NB4 (cell line): ENCODE measurements at places on chromosomes 12 and 14.

DNA sequence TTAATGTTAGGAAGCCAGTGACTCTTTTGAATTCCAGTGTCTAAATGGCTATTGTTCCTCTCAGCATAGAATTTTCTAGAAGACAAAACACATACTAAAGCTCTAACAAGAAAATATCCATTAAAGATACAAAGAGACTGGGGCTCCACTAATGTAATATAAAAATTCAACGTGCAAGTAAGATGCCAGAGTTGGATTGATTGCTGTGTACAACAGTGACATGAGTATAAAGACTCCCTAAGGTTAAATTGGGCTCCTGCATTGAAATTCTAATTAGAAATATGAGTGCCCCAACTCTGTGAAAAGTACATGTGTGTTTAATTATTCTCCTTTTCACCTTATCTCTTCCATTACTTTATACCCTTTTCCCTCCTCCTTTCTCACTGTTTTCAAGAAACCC is 253.6 kb upstream of the G2E3 start:
- DNase-seq, result no peak

DNA sequence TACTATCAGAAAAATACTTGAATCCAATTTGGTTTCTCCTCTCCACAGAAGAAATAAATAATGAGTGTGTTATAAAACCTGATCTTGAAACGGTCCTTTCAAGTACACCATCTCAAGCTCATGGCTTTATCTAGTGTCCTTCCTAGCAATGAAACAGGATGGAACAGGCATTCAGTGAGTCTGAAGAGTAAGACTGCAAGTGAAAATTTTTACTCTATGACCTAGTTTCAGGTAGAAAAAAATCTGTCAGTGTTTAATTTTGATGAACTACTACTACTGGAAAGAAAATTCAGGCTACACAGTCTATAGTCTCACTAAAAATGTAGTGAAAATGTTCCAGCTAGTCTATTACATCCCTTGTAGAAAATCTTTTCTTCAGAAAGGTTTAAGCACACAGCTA is 7.7 kb downstream of the CBX5 start:
- no peak for DNase-seq

GRCh38 chr12:114628199-114628598 is 55.8 kb downstream of the TBX3 start:
- no peak for DNase-seq

DNA sequence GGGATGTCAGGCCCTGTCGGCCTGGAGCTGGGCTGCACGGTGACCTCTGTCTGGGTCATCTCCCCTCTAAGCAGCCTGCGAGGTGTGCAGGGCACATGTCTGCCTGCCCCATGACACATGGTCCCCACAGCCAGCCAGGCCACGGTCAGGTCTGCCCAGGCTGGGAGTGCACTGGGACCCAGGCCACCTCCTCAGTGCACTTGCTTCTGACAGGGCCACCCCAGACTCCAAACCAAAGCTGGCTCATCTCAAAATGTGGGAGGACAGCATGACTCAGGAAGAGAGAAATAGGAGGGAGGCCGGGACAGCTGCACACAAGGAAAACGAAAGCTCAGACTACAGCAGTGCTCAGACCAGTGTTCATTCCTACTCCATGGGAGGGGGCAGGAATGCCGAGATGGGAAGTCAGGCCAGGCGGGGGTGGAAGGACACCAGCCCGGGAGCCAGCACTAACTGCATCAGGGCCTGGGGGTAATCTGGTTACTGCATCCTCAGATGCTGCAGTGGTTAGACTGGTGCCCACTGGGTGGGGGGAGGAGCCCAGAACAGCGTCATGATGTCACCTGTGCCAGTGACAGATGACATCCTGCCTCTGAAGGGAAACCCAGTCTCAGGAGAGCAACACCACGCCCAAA is 4.0 kb downstream of the P2RX2 start:
- peak; percentile 47 for DNase-seq

DNA sequence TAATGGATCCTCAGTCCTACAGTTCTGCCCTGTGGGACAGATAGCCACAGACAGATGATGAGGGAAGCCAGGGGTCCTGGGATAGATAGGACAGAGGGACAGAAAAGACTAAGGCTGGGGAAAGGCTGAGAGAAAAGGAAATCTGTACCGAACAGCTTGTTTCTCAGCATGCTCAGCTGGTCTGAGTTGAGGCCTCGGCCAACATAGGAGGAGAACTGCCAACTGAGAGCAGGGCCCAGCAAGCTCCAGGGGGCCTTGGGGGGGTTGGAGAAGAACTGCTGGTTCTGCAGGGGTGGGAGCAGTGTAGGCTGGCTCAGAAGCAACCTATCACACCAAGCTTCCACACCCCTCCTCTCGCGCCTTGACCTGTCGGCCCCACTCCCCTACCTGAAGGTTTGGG is 10.1 kb downstream of the IL23A start:
- DNase-seq, result no peak
